RWPE2 (cell line): ENCODE measurements at places on chromosomes 5 and 9.
A peak's percentile ranks its signal among the peaks of the same experiment; 100 is the strongest.

DNA sequence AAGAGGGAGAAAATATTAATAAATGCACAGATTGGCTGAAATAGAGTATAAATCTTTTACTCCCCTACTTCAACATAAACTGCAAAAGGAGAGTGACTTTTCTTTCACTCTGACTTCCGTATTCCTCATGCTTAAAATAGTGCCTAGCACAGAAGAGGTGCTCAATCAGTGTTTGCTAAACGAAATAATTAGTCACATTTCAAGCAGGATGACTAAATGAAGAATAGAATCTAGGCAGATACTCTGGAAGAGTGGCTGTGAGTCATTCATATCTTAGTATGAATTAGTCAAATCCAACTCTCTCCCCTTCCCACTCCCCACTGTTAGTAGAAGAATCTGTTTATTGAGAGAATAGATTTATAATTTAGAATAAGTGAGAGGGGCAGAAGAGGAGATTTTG, 4.8 kb downstream of the CD274 start:
- no peak for DNase-seq

DNA sequence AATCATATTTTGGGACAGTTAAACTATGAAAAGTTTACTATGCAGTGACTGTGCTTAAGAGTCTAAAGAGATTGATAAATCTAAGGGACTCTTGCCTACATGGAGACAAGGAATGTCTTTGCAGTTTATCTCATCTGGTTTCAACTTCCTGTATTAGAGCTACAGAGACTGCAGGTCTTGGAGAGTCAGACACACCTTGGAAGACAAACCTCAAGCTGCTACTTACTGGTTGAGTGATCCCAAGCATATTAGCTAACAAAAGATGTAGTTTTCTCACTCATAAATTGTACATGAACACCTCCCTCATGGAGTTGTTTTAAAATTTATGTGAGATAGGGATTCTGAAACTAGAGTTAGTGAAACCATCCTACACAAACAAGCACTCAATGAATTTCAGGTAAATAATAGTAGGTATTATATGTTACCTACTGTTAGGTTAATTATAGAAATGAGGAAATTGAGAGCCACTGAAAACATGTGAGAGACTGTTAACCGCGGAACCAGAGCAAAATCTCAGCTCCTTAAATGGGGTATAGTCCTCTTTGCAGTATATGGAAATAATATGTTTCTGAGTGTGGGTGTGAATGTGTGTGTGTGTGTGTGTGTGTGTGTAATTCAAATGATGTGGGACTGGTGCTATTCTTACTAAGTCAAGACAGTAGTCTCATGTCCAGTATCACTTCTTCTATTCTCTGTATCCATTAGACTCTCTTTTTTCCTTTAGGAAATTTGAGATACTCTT, 752.1 kb downstream of the DTWD2 start:
- DNase-seq, result no peak

DNA sequence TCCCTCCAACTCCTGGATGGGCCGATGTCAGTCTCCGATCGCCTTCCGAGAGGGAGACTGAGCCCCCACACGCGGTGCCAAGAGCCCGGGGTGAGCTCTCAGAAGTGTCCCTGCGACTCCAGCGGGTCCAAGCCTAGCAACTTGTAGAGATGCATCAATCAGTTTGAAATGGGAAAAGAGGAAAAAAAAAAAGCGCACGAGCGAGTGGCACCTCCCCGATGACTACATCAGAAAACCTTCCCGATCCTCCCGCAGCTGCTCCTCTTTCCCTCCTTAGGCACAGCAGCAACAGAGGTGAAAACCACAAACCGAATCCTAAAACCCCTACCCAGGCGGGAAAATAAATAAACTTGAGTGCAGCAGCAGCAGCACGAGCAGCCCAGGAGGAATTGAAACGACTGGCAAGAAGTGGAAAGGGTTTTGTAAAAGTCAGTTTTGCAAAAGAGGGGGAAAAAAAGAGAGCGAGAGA, 1.0 kb upstream of the EFNA5 start:
- peak; percentile 71 for DNase-seq

DNA sequence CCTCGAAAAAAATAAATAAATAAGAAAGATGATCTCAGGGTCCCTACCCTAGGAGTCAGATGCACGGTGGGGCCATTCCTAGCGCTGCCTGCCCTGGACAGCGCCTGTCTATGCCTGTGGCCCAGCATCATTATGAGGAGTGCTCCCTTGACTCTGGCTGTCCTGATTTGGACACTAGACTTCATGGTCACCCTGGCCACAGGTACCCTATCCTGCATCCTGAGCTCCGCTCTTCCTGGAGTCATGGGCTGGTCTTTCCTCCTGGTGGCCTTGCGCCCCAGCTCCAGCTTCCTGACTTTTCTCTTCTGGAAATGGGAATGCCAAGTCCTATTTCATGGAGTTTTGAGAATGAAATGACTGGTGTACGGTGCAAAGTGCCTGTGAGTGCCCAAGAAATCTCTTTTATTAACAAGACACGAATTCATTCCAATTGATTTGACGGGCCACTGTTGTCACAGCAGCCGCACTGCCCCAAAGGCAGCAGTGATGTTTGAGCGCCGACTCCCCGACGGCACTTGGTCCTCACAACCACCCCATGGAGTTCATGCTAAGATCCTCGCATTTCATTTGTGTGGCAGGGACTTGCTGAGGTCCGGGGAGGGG, 564 bp upstream of the AIF1L start:
- no peak for DNase-seq

- no peak for DNase-seq
Measured at GRCh38 chr9:79799691-79800335, 228.0 kb downstream of the TLE4 start.

GRCh38 chr5:59587489-59588337, 305.8 kb downstream of the PDE4D start:
- DNase-seq, result no peak

DNA sequence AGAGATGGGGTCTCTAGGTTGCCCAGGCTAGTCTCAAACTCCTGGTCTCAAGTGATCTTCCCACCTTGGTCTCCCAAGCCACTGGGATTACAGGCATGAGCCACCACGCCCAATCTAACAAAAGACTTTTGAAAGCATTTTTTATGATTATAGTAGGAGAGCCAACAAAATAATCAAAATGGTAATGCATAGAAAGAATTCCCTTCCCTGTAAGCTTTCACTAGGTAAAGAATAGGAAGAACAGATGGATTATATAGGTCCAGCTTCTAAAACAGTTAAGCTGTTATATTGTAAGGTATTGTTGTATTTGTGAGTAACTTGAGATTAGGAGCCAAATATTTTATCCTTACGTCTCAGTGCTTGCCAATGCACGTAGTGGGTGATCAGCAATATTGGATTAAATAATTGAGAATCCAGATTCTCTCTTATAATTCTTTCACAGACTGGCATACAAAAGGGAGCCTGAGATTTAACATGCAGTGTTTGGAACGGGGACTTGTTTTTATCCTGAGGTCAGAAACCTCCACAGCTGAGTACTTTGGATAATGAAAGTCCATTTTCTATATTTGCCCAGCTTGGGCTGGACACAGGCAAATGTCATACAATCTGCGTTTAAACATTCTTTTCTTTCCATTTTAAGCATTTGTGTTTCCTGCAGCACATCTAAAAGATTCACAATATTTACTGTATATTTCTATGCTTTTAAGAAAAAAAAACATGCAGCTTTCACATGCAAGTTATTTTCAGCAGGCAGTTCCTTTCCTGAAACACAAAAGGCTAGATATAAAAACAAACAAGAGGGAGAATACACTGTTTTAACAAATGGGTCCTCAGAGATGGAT, 238.4 kb downstream of the ARRDC3 start:
- DNase-seq, result no peak

DNA sequence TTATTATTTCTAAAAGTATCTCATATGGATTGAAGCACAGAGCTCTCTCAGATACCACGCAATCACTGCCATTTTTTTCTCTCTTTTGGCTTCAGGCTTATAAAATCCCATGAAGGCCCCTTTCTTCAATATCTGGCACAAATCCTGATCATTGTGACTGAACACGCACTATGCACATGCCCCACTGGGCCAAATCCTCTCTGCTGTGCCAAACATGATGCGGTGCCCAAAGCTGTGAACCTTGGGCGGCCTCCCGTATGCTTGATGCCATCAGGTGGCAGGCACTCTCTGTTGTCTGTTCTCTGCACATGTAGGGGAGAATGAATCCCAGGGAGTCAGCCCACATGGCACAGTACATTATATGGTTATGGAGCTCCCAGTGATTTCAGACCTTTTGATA, 375.0 kb upstream of the RGMB start:
- DNase-seq, result no peak

DNA sequence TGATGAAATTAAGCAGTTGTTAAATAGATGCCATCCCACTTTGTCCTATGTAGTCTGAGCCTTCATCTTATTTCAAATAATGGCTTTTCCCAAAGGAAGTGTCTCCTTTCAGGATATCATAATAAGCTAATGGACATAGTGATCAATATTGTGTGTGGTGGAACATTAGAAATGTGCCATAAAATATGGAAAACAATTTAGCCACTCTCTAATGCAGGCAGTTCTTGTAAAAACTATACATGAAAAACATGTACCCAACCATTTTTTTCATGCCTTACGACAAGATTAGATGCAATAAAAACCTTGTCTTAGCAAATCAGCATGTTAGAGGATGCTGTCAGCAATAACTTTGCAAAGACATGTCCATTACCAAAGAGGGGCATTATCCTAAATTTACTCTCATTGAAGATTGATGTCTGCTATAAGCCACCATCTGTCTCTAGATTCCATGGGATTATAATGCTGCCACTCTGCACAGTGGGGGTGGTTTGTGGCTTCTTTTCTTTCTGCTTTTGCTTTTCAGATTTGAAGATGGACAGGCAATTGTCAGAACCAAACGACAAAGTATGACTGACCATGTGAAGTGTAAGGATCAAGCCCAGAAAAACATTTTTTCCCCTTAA, 724.0 kb upstream of the ZNF608 start:
- DNase-seq, result no peak

DNA sequence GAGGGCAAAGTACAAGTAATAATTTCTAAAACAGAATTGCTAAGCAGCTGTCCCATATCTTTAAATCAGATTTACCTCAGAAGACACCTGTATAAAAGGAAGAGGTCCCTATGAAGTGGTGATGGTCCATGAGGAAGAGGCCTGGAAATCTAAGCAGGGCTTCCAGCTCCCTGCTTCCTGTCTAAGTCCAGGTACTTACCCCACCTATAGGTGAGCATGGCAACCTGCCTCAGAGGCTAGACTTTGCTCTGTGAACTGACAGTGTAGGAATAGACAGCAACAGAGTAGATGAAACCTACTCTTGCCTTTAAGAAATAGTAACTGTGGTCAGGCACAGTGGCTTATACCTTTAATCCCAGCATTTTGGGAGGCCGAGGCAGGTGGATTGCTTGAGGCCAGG, 55.8 kb upstream of the ARRDC3 start:
- no peak for DNase-seq

DNA sequence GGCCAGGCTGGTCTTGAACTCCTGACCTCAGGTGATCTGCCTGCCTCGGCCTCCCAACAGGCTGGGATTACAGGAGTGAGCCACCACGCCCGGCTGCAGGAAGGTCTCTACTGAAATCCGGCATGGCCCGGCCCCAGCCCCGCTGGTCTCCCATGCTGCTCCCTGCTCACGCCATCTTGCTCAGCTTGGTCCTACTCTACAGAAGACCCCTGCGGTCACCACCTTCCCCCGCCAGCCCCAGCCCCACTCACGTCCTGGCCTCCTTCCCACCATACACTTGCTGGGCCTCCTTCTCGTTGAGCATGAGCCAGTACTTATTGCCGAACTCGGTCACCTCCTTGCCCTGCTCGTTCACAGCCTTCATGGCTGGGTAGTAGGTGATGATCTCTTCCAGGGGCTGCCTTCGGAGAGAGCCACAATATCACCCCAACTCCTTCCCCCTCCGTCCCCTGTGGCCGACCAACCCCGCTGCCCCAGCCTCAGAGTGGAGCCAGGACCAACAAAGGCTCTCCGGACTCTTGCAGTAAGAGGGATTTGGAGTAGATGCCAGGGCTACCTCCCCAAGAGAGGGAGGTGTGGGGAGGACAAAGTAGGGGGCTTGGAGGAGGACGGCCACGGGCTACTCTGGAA, 4.0 kb downstream of the PTGES2 start:
- peak; percentile 61 for DNase-seq

DNA sequence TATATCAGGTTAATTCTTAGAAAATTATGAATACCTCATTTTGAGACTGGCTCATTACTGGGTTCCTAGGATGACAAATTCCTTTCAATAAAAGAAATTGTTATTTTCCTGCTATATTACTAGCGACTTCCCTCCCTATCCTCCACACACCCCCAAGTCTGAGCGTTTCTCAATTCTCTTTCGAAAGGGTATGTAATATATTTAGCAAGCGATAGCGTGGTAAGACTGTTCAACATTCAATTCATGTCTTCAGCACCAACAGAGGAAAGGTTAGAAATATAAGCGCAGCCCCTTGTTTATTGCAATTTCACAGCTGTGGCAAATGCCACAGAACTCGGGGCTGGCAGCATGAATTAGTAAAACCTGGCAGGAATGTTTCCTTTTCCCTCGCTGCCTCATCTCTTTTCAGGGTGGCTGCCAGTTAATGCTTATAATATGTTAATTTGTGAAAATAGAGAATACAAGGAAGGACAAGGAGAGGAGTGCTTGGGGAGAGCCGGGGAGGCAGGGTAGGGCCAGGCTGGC, 152.7 kb upstream of the TBCA start:
- no peak for DNase-seq

DNA sequence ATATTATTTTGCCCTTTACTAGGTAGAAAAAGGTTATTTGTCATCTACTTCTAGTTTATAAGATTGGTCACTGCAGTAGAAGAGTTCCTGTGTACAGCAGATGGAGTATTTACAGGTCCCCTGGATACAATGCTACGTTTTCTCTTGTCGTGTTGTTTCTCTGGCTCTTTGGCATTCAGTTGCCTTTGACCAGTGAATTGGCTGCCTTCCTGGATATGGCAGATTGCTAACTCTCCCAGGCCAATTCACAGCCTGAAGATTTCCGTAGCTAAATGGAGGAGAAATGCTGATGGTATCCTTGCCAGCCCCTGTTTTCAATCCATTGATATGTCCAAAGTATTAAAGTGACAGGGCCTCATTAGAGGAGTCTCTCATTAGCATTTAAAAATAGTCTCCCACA, 32.5 kb upstream of the GNAQ start:
- no peak for DNase-seq
